ENCODE measurements at places on chromosomes 7 and 10. TPM values are rescaled to one million over a fixed set of nuclear protein-coding genes. Genes with fewer than 3 reads are reported as not detected.

DNA sequence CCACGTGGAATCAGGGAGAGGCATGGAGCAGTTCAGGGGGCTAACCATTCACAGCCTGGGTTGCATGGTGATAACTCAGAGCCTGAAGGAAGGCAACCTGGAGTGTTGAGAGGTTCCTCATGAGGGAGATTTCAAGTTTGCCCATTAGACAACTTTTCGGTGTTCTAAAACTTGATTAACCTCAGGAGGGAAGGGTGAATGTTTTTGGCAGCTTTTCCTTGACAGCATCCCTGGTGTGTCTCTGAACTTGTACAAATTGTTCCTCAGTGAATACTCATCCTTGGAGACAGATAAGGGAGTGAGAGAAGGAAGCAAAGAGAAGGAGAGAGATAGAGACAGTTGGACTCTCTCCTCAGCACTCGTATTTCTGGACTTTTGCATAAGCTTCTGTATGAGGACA is at the start of gene OR9A4:
TSS of gene OR9A4 (plus strand) at position 301 of the 400 bp plus-strand sequence. CDS start 2,477 bp downstream, outside the sequence.
- DNase-seq = no peak

DNA sequence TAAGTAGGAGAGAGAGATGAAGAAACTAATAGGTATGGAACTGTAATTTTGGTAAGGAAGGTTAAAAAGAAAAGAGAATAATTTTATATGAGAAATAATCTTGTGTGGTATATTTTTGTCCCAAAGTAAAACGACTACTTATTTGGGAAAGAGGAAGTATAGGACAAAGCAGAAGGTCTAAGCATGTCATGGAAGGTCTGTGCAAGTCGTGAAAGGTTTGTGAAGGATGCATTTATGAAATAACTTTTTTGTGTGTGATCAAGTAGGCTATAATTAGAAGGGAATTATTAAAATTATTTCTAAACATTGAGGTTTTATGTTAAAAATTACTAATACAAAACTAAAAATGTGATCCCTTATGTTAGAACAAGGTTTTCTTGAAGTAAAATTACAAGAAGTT is 63.3 kb downstream of the ZNF783 start:
- DNase-seq = no peak

DNA sequence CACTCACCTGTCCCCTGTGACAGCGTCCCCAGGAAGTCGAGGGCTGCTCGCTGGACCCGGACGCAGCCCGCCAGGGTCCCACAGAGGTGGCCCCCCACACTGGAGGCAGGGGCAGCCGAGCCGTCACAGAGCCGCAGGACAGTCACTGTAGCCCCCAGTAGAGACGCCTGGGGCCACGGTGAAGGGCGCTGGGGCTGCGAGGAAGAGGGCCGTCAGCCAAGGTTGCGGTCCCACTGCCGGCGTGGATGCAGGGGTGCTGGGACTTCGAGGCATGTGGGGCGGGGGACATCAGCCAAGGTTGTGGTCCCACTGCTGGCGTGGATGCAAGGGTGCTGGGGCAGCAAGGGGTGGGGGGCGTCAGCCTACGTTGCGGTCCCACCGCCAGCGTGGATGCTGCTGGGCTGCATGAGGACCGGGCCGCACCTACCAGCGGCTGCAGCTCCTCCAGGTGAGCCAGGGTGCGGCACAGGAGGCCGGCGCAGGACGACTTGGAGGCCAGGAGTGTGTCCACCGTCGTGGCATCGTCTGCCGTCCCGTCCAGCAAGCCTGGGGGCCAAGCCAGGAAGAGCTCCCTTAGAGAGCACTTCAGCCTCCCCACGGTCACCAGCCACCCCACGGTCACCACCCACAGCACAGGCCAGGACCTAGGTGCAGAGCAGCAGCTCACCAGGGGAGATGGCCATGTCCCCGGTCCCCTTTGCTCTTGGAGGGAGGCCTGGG is 13.9 kb downstream of the BRAT1 start:
- no peak for DNase-seq

- no peak for DNase-seq
Observed at GRCh38 chr10:71217266-71218045, 5.1 kb downstream of the UNC5B start.

ELN gene
- 0.64 TPM for total RNA-seq
